ENCODE measurements at places on chromosomes 13 and 19.
A peak's percentile ranks its signal among the peaks of the same experiment; 100 is the strongest.

GRCh38 chr13:94303644-94304174 is 175.8 kb downstream of the DCT start:
- no peak for DNase-seq

DNA sequence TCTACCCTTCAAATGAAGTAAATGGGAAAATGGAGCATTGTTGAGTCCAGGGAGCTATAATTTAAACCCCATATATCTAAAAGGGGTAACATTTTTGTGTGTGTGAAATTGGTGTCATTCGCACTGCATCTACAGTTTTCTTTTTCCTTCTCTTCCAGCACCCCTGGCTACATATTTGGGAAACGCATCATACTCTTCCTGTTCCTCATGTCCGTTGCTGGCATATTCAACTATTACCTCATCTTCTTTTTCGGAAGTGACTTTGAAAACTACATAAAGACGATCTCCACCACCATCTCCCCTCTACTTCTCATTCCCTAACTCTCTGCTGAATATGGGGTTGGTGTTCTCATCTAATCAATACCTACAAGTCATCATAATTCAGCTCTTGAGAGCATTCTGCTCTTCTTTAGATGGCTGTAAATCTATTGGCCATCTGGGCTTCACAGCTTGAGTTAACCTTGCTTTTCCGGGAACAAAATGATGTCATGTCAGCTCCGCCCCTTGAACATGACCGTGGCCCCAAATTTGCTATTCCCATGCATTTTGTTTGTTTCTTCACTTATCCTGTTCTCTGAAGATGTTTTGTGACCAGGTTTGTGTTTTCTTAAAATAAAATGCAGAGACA is 28.6 kb downstream of the ALOX5AP start:
- no peak for DNase-seq

GRCh38 chr13:106835477-106835876 is 267.5 kb upstream of the ARGLU1 start:
- DNase-seq, result no peak

GRCh38 chr19:40177286-40178070 is 13.7 kb upstream of the MAP3K10 start:
- DNase-seq, result no peak

DNA sequence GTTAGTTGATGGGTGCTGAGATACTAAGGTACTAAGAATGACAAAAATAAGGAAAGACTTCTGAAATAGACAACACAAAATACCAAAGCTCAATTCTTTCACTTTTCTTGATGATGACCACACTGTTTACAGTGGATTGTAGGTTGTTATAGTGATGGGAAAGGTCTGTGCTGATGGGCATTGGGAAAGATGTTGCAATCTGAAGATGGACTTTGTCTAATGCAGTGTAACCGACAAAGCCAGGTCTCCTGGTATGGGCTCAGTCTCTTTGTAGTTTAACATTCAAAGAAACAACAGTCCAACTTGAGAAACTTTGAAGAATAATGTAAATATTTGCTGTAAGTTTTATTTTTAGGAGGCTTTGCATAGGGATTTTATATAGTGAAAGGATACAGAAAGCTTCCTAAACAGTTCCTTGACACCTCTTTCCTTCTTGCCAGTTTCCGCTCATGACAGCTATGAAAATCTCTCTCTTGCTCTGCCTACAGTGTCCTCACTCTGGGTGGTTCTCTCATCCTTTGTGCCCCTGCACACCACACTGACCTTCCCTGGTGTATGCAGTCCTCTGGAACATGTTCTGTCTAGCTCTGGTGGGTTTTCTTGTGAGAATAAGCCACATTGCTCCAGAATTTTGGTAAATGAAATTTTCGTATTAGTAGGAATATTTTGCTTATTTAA is 172.2 kb downstream of the KCNRG start:
- DNase-seq, result no peak

- DNase-seq, result no peak
These were observed 12.1 kb downstream of the MIR17HG start for GRCh38 chr13:91359631-91360030.

DNA sequence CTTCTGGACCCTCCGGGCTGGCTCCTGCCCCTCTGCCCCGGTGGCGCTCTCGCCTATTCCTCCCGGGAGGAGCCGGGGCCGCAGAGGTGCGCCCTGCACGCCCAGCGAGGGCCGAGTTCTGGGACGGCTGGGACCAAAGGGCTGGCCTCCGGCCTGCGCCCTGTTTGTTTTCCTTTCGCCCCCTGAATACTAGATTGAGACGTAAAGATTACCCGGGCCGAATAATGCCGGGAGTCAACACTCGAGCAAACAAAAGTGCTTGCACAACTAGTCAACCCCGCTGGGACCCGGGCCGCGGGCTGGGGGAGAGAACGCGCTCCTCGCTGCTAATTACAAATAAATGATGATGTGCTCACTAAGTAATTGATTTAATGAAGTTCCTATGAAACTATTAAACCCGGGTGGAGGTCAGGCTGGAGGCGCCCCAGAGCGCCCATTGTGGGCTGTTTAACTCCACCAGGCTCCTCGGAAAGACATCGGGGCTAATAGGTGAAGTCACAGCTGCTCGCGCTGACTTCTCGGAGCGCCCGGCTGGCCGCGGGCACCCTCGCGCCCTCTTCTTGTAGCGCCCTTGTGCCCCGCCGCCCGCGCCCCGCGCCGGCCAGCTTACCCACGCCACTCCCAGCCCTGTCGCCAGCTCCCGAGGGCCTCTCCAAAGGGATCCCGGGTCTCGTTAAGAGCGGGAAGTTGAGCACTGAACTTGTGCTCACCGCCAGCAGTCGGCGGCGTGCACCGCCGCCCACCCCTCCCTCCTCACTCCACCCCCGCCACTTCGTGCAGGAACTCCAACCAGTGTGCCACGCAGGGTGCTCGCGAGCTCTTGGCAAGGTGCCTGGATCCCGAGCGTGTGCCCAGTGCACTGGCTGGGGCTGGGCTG is 14.9 kb downstream of the ZIC5 start:
- DNase-seq, result peak; percentile 57

DNA sequence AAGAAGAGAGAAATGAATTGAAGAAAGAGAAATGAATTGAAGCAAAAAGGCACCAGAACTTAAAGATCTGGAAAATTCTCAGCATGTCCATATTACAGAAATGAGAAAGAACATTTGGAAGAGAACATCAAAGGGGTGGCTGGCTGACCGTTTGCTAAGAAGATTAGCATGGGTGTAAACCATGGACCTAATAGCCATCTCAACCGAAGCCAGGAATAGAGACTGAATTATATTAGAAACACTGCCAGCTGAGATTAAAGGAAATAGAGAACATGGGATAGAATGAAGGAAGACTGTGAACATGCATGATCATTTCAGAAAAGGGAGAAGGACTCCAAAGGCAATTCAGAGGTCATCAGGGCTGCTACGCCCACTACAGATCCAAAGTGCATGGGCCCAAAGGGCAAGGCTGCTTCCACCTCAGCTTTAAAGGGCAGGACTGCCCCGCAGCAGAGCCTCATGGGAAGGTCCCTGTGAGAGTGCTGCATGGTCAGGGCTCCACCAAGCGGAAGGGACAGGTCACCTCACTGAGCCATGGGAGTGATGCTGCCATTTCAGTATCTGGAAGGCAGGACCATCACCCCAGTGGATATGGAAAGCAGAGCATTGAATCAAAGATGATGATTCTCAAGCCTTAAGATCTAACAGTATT is 23.1 kb downstream of the FNDC3A start:
- no peak for DNase-seq

DNA sequence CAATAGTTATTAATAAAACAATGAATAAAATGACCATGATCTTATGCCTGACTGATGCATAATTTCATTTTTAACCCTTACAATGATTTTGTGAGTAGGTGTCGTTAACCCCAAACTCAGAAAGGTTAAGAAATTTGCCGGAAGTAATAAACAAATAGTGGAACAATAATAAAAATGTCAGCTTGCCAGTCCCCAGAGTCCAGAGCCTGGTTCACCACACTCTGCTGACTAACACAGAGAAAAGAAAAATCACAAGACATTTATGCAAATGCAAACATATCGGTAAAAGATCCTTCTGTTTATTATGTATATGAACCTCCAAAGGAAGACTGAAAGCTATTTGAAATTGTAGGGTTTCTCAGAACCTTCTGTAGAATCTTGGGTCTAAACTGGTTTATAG is 563.7 kb downstream of the EFNB2 start:
- DNase-seq, result no peak

DNA sequence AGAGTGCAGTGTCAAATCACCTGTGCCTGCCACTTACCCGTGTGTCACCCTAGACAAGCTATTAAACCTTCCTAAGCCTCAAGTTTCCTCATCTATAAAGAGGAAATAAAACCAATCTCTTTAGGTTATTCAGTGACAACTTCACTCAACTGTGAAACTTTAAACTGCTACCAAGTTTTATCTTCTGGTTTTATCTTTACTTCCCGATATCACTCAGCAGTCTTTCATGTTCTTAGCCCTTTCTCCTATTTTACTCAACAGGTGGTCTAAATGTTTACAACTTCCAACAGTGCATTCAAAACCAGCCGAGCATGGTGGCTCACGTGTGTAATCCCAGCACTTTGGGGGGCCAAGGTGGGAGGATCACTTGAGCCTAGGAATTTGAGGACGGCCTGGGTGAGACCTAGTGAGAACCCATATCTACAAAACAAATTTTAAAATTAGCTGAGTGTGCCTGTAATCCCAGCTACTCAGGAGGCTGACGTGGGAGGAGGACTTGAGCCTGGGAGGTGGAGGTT is 59.6 kb downstream of the GPALPP1 start:
- DNase-seq, result no peak

- DNase-seq, result no peak
These were observed 5.8 kb upstream of the HSPH1 start for GRCh38 chr13:31167490-31167889.

GRCh38 chr19:20660473-20661140 is 764 bp downstream of the ZNF626 start:
- DNase-seq, result no peak

- DNase-seq, result no peak
These were observed 3.7 kb downstream of the GATAD2A start for GRCh38 chr19:19409205-19409604.

GRCh38 chr13:106129273-106129672 is 406.2 kb downstream of the EFNB2 start:
- no peak for DNase-seq

All from NCI-H1092 (cell line).